ENCODE measurements at places on chromosomes 4 and X.

DNA sequence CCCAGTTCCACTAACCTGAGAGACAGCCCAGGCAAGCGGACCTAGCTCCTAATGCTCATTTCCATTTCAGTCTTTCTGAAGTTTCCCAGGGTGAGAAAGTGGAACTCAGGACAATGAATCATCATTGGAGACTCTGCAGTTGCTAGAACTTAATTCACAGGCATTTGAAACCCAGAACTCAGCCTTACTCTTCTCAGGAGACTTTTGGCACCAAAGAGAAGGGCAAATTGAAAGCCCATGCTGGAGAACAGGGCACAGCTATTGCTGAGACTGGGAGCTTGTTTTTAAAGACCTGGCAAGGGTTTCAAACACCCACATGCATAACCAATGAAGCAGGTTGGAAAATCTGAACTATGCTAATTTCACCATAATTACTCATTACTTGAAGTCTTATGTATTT, 36.0 kb downstream of the BST1 start:
- DNase-seq, result no peak

- DNase-seq, result no peak
Observed at GRCh38 chrX:136198010-136198409, 50.7 kb downstream of the FHL1 start.

- no peak for DNase-seq
Observed at GRCh38 chrX:76617020-76617419, 189.5 kb downstream of the MAGEE1 start.

GRCh38 chr4:57154191-57154590, 44.0 kb upstream of the IGFBP7 start:
- no peak for DNase-seq

DNA sequence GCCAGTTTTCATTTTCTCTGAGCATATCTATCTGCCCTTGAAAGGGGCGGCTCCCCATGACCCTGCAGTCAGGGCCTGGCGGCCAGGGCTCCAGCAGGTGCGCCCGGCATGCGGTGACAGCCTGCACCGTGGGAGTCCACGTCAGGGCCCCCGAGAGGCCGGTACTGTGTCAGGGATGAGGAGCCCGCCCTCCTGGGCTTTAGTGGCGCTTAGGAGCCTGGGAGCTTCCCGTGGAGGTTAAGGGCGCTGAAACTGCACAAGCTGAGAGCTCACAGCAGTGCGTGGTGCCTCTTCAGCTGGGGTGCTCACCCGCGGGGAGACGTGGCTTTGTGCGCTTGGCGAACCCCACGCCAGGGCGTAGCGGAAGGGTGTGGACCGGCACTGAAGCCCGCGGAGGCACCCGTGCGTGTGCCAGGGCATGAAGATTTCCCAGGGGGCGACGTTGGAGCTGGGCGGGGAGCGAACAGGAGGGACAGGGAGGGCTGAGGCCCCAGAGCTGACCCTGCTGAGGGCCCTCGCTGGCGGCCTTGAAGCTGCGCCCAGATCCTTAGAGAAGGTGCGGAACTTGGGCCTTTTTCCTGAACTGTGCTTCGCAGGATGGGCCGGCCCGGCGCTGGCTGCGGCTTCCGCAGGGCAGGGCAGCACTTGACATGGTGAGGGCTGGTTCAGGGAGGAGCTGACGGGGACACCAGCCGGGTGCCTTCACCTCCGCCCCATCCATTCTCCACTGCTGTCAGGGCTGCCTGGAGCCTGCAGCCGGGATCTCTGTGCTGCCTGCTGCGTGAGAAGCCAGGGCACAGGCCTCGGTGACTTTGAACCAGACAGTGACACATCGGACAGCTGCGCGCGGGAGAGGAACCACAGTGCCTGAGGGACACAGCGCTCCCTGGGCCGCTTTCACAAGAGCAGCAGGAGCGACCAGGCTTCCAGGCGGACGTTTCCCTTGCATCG, 32.9 kb downstream of the HTT-AS start:
- peak; percentile 78 for DNase-seq

GRCh38 chr4:40630335-40631021, 814 bp upstream of the RBM47 start:
- no peak for DNase-seq

- DNase-seq, result no peak
Observed at GRCh38 chr4:97496298-97496873, 646.9 kb downstream of the STPG2 start.

- DNase-seq, result no peak
Observed at GRCh38 chr4:41933997-41934503, 1.2 kb upstream of the TMEM33 start.

DNA sequence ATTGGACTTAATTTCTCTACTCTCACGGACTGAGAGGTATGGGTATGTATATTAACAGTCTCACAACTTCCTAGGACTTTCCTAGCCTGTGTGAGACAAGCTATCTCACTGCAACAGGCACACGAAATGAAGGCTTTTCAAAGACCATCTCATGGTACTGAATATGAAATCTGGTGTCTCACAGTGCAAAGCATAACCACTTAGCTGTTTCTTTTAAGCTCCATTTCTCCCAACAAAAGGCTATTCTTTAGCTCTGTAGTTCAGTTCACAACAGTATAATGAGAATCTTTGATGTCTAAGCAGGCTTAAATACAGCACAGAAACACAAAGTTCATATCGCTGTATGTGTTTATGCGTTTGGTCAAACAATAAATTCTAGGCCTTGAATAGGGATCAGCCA, 116.2 kb upstream of the PCDH18 start:
- no peak for DNase-seq

DNA sequence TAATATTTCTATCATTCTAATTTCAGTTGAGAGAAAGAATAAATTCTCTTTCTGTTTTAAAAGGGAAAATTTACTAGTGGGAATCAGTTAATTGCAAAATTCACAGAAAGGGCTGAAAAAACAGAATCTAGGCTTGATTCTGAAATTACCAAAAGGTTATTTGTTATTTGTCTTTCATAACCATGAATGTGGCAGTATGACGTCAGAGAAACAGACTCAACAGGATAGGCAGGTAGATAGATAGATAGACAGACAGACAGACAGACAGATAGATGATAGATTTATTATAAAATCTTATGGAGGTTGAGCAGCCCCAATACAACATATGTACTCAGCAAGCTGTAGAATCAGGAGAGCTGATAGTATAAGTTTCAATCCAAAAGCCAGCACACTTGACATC, 311.0 kb downstream of the ADAM29 start:
- no peak for DNase-seq

GRCh38 chrX:71953946-71954345, 43.3 kb downstream of the NHSL2 start:
- DNase-seq, result no peak

GRCh38 chrX:21993265-21993664, 38.9 kb upstream of the PHEX start:
- DNase-seq, result no peak

DNA sequence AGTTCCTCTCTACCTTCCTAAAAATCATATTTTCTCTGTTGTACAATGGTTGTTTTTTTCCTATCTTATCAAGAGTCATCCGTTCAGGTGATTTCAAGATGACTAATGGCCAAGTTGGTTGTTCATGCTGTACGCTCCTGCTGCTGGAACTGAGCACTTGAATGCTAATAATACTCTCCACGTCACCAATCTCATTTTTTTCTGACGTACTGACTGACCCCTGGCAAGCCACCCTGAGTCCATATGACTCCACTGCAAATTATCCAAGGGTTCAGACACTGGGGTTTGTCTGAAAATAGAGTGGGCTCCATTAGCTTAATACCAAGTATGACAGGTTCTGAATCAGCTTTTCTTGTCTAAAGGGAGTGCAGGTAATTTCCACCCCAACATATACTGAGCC, 21.1 kb upstream of the GPR50 start:
- DNase-seq, result no peak

DNA sequence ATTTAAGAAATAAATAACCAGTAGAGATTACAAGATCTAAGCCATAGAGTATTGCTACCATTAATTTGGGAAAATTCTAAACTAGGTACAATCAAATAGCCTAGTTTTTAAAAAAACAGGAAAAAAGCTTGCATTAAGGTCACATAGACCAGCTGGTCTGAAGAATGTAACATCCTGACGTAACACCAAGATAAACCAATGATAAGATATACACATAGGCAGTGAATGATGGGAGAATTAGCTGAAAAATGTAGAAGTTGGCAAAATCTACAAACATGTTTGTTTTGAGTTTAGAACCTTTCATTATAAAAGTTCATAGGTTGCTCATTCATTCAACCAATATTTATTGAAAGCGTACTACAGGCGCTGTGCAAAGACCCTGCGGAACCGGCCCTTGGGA, 120.0 kb downstream of the SH3RF1 start:
- DNase-seq, result no peak

DNA sequence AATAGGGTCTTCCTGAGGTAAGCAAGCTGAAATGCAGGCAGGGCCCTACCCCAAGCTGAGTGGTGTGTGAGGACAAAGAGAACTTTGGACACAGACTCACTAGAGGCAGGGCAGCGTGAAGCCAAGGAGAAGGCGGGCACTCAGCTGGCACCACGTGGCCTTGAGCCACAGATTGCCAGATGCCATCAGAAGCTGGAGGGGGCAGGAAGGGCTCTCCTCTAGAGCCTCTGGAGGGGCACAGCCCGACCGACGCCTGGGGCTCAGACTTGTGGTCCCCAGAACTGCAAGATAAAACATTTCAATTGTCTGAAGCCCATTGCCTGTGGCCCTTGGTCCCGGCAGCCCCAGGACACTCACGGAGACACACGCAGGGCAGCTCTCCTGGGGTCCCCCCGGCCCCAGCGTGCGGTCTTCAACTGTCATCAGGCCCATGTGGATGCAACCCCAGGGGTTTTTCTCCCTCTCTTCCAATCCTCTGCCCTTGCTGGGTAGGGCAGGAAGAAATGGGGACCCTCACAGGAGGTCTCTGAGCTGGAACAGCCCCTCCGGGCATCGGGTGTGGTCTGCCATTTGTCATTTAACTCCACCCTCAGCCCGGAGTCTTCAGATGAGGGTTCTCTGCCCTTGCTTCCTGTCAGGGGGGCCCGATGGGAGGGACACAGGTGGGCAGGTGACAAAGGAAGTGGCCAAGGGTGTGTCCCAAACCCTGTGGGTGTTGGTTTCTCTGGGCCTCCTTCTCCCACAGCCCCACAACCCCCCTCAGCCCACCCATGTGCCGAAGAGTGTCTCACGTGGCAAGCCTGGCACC, 22.2 kb downstream of the HMX1 start:
- no peak for DNase-seq

DNA sequence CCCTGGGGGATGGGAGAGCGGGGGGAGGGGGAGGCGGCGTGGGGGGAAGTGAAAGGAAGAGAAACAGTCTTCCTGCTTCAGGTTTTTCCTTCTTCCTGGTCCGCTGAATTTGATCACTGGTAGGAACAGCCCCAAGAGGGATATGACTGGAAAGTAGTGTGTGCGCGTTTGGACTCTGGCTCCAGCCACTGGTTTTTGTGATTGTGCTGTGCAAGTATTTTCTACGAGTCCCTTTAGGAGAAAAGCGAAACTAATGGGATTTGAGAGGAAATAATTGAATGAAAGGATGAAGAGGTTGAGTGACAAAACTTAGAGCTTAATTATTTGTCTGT, 836 bp downstream of the PRRG1 start:
- DNase-seq, result peak; percentile 12

- DNase-seq, result no peak
Observed at GRCh38 chrX:31704938-31705337, 633.1 kb upstream of the FTHL17 start.

DNA sequence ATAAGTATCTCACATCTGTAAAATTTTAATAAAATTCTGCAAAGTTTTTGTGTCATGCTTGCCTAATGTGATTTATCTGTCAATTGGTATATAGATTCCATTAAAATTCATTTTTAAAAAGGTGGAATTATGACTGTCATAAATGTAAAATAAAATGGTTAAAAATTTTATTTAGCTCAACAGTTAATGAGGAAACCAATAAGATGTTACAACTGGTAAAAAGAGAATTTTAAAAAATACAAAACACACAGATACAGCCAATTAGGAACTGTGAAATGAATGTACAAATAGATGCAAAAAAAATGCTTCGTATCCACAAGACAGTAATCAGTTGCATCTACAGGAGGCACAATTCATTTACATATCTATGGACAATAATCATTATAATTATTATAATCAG, 297.6 kb downstream of the IL1RAPL1 start:
- no peak for DNase-seq

- DNase-seq, result peak; percentile 5
Observed at GRCh38 chrX:109472939-109473735, 8.7 kb downstream of the GUCY2F start.

DNA sequence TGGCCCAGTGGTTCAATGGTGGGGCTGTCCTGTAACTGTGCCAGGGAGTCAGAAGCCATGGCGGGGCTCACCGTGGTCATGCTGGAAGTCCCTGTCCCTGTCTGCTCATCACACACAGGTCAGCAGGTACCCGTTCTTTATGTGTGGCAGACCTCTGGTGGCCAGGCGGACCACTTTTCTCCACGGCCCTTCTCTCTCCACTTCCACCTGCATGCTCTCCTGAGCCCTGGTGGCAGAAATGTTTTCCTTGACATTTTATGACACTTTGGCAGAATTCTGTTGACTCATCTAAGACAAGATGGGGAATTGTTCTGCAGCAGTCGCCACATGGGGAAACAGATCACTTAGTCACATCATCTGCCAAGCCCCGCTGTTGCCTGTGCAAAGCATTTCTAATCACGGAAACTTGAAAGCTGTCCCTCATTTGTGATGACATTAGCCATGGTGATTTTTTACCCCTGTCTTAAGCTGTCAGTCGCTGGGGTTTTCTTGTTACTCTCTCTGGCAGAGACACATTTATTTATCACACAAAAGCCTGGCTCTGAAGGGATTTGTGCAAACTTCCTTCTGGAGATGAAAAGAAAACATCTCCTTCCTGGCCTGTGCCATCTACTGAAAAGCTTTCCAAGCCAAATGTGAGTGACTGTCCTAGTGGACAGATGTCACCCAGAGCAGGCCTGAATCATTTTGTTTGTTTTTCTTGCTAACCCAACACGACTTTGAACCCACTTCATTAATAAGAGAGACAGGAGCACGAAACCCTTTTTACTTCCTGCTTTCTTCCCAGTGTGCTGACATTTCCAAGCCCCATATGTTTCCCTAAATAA, 38.8 kb upstream of the STIM2 start:
- DNase-seq, result no peak

DNA sequence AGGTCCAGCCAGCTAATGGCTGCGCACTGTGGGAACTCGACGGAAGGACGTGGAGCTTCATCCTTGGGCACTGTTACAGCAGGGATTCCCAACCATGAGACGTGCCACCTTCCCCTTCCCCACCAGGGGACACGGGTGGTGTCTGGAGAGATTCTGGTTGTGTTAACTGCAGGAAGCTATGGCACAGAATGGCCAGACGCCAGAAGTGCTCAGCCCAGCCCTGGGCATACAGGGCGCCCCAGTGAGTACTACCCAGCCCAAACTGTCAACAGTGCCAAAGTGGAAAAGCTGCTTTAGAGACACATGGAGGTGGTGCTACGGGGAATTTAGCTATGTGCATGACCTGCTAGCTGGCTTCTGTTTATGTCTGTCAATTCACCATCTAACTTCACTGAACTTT, 32.8 kb downstream of the ACOX3 start:
- no peak for DNase-seq

GRCh38 chrX:11435568-11435967, 142.4 kb downstream of the AMELX start:
- no peak for DNase-seq

DNA sequence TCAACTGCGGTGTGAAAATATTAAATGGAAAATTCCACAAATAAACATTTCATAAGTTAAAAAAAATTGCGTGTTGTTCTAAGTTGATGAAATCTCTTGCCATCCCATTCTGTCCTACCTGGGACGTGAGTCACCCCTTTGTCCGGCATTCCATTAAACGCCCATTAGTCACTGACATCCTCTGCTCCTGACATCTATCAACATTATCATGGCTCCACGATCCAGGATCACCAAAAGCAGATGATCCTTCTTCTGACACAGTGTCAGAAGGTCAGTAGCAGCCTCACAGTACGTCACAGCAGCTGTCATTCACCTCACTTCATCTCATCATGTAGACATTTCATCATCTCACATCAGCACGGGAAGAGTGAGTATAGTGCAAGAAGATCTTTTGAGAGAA, 125.7 kb downstream of the ZNF827 start:
- no peak for DNase-seq

All from AG08396 (cell line).